ENCODE measurements at places on chromosomes 2 and 18. TPM values are rescaled to one million over a fixed set of nuclear protein-coding genes. Genes with fewer than 3 reads are reported as not detected.

Gene RAB1A
- total RNA-seq, result 112 TPM

Gene ADAM23
- total RNA-seq, result 24.2 TPM

Gene PLGLB1
- total RNA-seq, result 1.2 TPM

Gene GNLY
- total RNA-seq, result not detected

Gene GPR148
- total RNA-seq, result not detected

Gene DNAH6
- total RNA-seq, result 0.09 TPM

Gene RSAD2
- total RNA-seq, result not detected

Gene AQP12A
- not detected for total RNA-seq

Gene SLC66A2
- total RNA-seq, result 10.3 TPM

Gene CDKL4
- not detected for total RNA-seq

Gene CHST9
- 3.0 TPM for total RNA-seq

Gene TEKT4
- not detected for total RNA-seq

Gene NTSR2
- total RNA-seq, result not detected

Gene CD302
- 0.68 TPM for total RNA-seq

Gene ZBTB7C
- total RNA-seq, result 0.39 TPM

Gene NT5C1B
- total RNA-seq, result not detected

Gene CSRNP3
- total RNA-seq, result 2.3 TPM

Gene HOXD8
- not detected for total RNA-seq

Gene DYTN
- total RNA-seq, result not detected

Gene BMP10
- not detected for total RNA-seq

Gene AMER3
- 0.59 TPM for total RNA-seq

Gene HOXD13
- not detected for total RNA-seq

Gene RAX
- total RNA-seq, result 0.37 TPM

Gene EPG5
- total RNA-seq, result 15.7 TPM

Gene PLCD4
- 0.42 TPM for total RNA-seq

Gene KCNJ13
- not detected for total RNA-seq

Gene RAPGEF4
- total RNA-seq, result 1.4 TPM

Gene TBR1
- not detected for total RNA-seq

Gene C1GALT1C1L
- not detected for total RNA-seq

Gene KCNG2
- total RNA-seq, result 0.15 TPM

Gene SERPINB12
- total RNA-seq, result not detected

Gene IKZF2
- 1.9 TPM for total RNA-seq

Gene KLHL30
- not detected for total RNA-seq

Gene NCKAP5
- total RNA-seq, result 0.26 TPM

Gene ANTXR1
- total RNA-seq, result 37.3 TPM

Gene NYAP2
- not detected for total RNA-seq

Gene PARD3B
- total RNA-seq, result 4.3 TPM

Gene HOXD12
- total RNA-seq, result not detected

Gene IAH1
- 23.8 TPM for total RNA-seq

Gene TDRD15
- total RNA-seq, result not detected

Gene LIMS4
- 0.55 TPM for total RNA-seq

Gene PELI1
- total RNA-seq, result 65.1 TPM

Gene IL1RN
- not detected for total RNA-seq

Gene TXNDC2
- total RNA-seq, result 0.28 TPM

Gene PIKFYVE
- total RNA-seq, result 27.2 TPM

Gene ERBB4
- total RNA-seq, result 0.04 TPM

Gene GPR45
- total RNA-seq, result not detected

Measured in H9 (cell line).